Mesothelial cell of epicardium (in vitro differentiated cells): ENCODE measurements at places on chromosomes 3 and 15. TPM values are rescaled to one million over a fixed set of nuclear protein-coding genes. Genes with fewer than 3 reads are reported as not detected.

DNA sequence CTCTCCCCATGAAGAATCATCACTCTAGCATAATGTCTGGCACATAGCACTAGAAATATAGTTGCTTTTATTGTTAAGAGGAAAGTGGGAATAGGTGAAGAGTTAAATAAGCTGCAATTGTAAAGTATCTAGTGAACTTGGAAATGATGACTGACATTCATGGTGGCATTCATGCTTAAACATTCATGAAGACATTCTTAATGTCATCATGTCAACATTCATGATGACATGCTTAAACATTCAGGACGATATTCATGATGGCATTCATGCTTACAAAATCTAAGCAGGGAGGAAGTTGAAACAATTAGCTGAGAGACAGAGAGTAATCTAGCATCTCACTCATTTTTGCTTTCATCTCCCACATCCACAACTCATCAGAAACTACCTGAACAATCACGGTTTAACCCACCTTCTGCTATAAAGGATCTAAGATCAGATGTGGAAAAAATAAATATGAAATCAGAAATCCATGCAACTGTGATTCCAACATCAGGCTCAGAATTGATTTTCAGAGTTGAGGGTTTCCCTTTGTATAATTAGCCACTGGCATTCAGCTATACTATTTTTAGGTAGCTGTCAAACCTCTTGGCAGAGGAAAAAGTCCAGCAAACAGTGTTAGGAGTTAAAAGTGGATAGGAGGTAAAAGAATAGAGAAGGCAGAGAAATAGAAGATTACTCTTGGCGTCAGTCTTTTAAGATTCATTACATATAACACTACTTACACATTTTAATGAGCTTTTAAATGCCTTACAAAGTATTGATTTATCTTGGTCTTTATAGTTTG lies 3.5 kb downstream of the DRD3 start:
- no peaks in the 10 kb centered on the region for H3K36me3 ChIP-seq
- H3K4me1 ChIP-seq, result no peaks in the 10 kb centered on the region
- DNase-seq, result no peak
- H3K27ac ChIP-seq, result no peak overlapping the region
- no peak overlapping the region for H3K4me3 ChIP-seq

DNA sequence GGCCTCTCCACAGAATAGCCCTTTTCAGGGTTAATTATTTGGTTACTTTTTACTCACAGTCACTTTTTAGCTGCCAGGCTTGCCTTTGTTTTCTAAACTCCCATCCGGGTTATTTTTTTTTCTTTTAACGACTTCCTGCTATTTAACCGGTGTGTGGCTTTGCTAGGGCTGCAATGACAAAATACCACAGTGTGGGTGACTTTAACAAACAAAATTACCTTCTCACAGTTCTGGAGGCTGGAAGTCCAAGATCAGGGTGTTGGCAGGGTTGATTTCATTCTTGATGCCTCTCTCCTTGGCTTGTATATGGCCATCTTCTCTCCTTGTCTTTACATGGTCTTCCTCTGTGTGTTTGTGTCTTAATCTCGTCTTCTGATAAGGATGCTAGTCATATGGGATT lies 91.5 kb downstream of the IL1RAP start:
- H3K4me3 ChIP-seq, result no peak overlapping the region
- peaks cover 4% of the 10 kb centered on the region for H3K4me1 ChIP-seq
- H3K27ac ChIP-seq, result no peak overlapping the region
- DNase-seq, result no peak

The C2CD4B gene
- total RNA-seq, result not detected in 3 replicates

DNA sequence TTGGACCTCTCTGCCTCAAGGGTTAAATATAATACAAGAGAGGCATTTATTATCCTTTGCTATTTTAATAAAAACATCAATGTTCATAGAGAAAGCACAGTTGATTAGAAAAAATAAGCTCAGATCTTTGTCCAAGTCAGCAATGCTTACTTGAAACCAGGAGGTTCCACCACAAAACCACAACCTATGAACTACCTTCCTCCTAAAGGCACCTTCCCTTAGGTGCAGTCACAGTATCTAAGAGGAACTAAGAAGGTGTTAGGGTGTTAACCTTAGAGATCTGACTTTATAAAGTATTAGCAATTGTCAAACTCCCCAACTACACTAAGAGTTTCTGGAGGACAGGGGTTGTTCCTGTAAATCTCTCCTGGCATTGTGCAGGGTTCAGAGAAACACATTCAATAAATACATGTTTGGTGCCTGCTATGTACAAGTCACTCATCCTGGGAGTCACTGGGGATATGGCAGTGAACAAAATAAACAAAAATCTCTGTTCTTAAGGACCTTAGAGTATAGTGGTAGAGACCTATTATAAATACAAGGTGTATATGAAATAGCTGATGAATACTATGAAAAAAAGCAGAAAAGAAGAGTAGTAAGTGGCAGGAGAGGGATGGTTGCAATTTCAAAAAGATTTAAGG lies 208.6 kb downstream of the NFKBIZ start:
- H3K4me1 ChIP-seq, result no peaks in the 10 kb centered on the region
- no peak overlapping the region for H3K27ac ChIP-seq
- no peak for DNase-seq
- H3K36me3 ChIP-seq, result no peaks in the 10 kb centered on the region

DNA sequence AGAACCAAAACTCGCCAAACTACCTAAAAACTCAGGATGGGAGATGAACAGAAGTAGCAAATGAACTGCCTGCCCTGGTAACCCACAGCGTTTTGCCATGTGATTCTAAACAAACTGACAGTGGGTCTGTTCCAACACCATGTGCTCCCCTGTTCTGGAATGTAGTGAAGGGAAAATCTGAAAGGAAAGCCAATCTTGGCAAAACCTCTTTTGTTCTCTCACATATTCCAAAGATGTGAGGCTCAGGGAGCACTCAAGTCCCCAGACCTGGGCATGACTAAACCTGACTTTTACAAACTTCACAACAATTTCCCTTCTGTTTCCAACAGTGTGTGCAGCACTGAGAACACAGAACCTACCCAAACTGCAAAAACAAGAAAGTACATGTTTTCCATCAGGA lies 116.1 kb downstream of the IMPG2 start:
- H3K4me1 ChIP-seq, result peaks cover 45% of the 10 kb centered on the region
- H3K36me3 ChIP-seq, result no peaks in the 10 kb centered on the region
- H3K27me3 ChIP-seq, result peaks cover 28% of the 10 kb centered on the region
- no peak overlapping the region for H3K27ac ChIP-seq
- no peak overlapping the region for H3K4me3 ChIP-seq

DNA sequence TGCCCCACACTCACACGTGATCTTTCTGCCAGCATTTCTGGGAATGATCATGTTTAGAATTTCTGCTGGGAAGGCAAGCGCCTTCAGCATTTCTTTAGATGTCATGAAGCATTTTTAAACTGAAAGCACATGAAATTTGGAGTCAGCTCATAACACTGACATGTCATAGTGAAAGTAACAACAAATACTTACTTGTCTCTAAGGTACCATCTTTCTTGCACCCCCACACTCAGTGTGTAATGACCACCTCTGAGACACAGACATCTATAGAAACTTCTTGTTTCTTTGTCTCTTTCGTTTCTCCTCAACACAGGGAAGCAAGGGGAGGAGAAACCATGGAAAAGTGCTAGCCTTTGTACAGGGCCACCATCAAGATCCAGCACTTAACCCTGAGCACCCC lies 171.7 kb downstream of the RORA start:
- H3K4me3 ChIP-seq, result no peak overlapping the region
- peaks cover 2% of the 10 kb centered on the region for H3K27me3 ChIP-seq
- no peak overlapping the region for H3K27ac ChIP-seq
- H3K4me1 ChIP-seq, result peaks cover 9% of the 10 kb centered on the region
- no peak for DNase-seq
